ENCODE measurements at places on chromosomes 2 and 18.
A peak's percentile ranks its signal among the peaks of the same experiment; 100 is the strongest.

GRCh38 chr18:6752202-6752860 lies 22.8 kb downstream of the ARHGAP28 start:
- no peak for DNase-seq

DNA sequence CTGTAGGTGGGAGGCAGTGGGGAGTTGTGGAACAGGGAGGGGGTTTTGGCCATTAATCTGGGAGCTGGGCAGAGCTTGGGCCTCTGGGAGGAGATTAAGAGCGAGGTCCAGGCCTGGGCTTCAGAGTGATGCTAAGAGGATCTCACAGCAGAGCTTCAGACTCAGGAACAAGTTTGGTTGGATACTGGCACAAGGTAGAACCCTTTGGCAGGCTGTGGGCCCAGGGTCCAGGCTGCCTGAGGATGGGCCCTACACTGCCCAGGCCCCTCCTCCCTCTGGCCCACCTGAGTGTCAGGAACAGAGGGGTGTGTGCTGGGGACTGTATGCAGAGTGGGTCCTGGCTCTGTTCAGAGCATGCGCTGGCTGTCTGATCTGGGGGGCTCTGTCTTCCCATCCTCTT lies 334.9 kb downstream of the CYP26B1 start:
- DNase-seq: no peak

GRCh38 chr18:35588995-35589394 lies 7.5 kb downstream of the GALNT1 start:
- DNase-seq: no peak

GRCh38 chr18:13643261-13643751 lies 83.1 kb downstream of the FAM210A start:
- no peak for DNase-seq

DNA sequence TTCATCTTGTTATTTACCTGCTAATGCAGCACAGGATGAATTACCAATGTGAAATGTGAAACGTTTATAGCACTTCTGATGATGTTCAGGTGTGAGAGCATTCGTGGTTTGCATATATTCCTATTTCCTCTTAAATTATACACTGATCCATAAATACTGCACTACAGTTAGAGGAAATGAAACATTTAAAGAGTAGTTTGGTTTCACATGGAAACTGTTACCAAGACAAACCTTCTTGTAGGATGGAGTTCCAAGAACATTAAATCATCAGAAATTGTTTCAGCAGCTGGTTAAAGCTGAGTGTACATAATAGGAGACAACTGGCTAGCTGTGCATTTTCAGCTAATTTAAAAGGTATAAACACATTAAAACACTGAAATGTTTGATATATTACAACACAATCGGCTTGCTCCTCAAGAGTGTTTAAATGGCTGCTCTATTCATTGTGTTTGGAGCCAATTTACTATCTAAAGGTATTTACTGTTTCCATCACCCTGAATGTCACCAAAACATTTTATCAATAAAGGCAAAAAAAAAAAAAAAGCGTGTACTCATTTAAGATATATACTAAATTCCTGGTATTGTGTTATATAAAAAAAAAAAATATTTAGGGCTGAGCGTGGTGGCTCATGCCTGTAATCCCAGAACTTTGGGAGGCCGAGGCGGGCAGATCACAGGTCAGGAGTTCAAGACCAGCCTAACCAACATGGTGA lies 100.6 kb downstream of the DYM start:
- DNase-seq: no peak

DNA sequence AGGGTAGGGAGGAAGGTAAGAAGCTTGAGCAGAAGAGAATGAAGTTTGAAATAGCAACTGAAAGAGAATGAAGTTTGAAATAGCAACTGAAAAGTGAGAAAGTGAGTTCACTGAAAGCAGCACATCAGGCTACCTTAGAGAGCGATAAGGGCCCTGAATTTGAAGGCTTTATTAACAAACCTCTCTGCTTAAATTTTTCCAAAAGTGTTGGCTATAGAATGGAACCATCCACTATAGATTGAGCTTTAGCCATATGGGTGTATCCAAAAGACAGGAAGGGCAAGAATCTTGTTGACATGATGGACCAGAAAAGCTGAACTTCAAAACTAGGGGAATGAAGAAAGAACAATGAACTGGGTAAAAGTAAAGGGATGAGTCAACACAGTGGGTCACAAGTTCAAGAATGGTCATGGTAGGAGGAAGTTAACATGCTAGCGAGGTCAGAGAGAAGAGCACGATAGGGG lies 122.5 kb downstream of the ASXL3 start:
- no peak for DNase-seq

- DNase-seq: no peak
These were observed 119.1 kb downstream of the AQP4 start for GRCh38 chr18:26746398-26746797.

GRCh38 chr2:74625658-74626425 lies 22.3 kb downstream of the M1AP start:
- DNase-seq: no peak

- DNase-seq: no peak
These were observed 460.1 kb downstream of the NR4A2 start for GRCh38 chr2:155872396-155872795.

- no peak for DNase-seq
These were observed 184.1 kb upstream of the ARL4C start for GRCh38 chr2:234680688-234681619.

DNA sequence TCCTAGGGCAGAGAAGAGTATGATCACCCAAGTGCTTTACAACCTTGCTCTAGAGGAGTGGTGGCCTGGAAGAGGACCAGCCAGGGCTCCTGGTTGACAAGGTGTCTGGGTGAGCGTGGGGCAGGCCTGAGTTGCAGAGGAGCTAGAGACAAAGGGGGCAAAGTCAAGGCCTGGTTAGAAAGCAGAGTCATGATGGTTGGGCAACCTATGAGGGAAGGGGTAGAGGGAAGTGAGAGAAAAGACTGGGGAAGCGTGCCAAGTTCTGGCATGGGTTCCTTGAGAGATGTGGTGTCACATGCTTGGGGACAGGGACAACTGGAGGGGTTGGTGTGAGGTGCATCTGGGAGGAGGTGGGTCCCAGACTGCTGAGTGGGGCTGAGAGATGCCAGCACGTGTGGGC lies 13.5 kb downstream of the ZFP36L2 start:
- peak; percentile 96 for DNase-seq

DNA sequence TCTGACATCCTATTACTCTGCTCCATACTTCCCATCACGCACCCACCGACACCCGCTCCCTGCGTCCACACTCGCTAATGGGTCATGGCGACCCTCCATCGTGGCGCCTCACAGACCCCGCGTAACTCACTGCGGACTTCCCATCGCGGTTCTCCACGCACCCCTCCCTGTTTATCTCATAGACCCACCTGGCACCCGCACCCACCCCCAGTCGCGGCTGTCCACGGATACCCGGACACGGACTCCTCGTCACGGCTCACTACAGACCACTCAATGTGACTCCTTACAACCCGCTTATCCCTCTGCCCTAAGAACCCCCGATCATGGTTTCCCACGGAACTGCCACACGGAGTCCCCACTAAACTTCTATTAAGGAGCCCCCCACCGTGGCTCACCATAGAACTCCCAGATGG lies 458 bp downstream of the CXXC1 start:
- DNase-seq: no peak

- DNase-seq: no peak
These were observed 1.7 kb downstream of the EVA1A start for GRCh38 chr2:75558786-75559679.

DNA sequence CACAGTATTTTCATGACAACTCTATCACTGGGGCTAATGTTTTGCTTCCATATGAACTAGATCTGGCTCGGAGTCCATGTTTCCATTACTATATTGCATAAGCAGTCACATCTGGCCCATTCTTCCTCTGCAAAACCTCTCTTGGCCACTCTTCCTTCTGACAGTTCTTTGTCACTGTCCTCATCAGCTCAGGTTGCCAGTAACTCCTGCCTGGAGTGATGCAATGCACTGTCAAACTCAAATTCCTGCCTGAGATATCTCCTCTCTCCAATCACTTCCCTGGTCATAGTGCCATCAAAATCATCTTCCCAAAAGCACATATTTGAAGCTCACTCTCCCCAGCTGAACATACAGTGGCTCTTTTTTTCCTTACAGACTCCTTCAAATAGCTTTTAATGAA lies 66.1 kb downstream of the COLEC12 start:
- DNase-seq: no peak

GRCh38 chr2:9109871-9110270 lies 96.7 kb upstream of the ASAP2 start:
- DNase-seq: no peak

DNA sequence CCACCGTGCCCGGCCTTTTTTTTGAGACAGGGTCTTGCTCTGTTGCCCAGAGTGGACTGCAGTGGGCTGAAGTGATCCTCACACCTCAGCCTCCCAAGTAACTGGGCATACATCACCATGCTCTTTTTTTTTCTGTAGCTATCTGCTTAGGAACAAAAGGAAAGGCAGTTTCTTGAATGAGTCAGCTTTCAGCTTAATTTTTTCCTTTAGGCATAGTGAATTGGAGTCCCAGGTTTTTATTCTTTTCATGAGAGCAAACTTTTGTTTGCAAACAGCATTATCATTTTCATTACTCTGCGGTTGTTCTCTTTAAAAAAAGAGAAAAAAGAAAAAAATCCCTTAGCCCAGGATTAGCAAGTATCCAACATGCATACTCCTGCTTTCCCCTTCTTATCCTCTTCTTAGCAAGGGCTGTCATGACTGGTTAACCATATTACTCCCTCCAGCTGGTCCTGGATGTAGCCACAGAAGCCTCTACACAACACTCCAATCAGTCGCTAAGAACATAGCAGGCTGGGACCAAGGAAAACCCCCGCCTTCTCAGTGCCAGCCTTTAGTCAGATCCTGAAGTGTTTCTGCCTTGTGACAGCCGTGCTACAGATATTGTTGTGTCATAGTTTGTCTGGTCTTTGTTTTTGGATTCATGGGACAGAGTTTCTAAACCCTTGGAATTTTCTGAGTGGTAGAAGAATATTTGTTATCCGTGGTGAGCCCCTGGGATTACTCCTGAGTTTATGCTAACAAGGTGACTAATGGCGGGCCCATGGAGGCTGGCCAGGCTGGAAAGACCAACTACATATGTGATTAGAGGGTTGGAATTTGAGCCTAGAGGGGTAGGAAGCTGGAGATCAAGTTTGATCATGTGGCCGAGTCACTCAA lies 23.3 kb upstream of the ST3GAL5 start:
- DNase-seq: no peak

DNA sequence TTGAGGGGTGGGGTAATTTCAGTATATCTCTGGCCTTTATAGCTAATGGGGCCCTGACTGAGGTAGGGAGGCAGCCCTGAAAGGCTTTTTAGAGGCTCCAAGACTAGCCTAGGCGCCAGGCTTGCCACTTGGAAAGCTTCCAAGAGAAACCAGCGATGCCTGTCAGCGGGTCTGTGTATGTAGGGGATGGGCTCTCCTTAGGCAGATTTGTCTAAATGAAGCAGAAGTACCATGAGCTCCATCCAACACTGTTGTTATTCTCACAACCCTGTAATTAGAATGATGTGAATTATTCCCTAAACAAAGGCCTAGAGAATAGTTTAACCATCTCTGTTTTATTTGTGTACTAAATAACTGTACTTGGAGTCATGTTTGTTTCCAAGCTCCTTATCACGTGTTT lies 138.1 kb downstream of the B3GNT2 start:
- no peak for DNase-seq

DNA sequence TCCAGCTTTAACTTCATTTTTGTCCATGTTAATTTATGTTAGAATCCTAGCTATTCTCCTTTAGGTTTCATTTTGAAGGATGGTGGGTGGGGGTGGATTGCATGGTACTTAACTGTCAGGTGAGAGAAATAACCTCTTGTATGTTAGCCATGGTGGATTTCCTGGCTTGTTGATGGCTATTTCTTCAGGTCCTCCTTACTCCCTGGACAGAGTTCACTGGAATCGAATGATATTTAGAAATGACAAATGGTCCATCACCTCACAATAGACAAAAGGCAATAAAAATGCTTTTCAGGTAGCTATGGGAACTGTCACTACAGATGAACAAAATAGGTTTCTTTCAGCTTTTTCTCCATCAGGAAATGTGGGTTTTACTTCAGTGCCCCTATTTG lies 91.7 kb downstream of the EML6 start:
- no peak for DNase-seq

- DNase-seq: no peak
These were observed 77.2 kb downstream of the ACKR3 start for GRCh38 chr2:236646871-236647270.

GRCh38 chr2:142724713-142725349 lies 152.6 kb upstream of the KYNU start:
- DNase-seq: no peak

DNA sequence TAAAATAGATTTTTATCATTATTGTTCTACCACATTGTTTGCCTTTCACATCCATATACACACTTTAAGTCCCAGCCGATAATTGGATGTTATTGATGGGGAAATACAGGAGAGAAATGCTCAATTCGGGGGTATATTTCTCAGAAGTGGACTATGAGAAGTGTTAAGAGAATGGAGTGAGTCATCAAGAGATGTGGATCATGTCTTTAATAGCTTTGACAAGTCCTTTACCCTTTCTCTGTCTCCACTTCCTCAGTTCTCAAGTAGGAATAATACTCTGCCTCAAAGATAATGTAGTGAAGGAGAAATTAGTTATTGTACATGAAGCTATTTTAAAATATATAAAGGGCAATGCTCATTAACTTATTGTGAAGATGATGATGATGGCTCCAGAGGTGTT lies 1017.6 kb upstream of the PIK3C3 start:
- no peak for DNase-seq

GRCh38 chr2:160376576-160376975 lies 117.0 kb downstream of the RBMS1 start:
- DNase-seq: no peak

GRCh38 chr2:75054296-75054695 lies 95.9 kb downstream of the POLE4 start:
- no peak for DNase-seq

GRCh38 chr2:129462349-129462748 lies 517.1 kb upstream of the RAB6C start:
- DNase-seq: no peak

GRCh38 chr2:204486805-204487204 lies 58.5 kb upstream of the PARD3B start:
- no peak for DNase-seq

DNA sequence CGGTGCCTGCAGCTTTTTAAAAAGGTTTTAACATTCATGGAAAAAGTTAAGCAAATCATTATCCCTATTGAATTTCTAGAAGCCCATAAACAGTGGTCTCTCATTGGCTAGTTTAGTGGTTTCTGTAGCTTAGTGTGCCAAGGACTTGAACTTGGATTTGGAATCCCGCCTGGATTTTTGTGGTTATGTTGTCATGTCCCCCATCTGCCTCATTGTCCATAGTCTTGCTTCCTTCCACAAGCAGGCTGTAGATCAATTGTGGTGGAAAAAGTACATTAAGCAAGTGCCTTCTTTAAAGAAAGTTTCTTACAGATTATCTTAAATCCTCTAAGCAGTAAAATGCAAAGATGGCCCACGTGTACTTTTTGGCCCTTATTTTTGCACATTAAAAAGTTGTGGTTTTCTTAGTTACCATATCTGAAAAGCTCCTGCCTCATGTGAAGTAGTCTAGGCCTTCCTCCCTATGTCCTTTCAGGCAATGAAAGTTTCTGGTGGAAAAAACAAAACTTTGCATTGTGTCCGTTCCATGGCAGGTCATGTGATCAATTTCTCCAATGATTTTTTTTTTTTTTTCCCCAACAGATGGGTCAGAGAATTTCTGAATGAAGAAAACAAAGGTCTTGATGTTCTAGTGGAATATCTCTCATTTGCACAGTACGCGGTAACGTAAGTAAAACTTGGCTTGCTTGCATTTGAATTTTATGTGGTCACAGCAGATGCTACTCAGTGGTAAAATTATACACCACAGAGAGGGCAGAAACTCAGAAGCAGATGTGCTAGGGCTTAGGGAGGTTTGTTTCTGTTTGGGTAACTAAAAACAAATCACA lies 158.9 kb downstream of the PRPF40A start:
- no peak for DNase-seq

GRCh38 chr18:39341129-39341528 lies 1775.5 kb upstream of the CELF4 start:
- no peak for DNase-seq
